ENCODE measurements at places on chromosomes 6 and 20.

GRCh38 chr6:51529240-51529639 is 558.2 kb downstream of the PKHD1 start:
- DNase-seq: no peak

DNA sequence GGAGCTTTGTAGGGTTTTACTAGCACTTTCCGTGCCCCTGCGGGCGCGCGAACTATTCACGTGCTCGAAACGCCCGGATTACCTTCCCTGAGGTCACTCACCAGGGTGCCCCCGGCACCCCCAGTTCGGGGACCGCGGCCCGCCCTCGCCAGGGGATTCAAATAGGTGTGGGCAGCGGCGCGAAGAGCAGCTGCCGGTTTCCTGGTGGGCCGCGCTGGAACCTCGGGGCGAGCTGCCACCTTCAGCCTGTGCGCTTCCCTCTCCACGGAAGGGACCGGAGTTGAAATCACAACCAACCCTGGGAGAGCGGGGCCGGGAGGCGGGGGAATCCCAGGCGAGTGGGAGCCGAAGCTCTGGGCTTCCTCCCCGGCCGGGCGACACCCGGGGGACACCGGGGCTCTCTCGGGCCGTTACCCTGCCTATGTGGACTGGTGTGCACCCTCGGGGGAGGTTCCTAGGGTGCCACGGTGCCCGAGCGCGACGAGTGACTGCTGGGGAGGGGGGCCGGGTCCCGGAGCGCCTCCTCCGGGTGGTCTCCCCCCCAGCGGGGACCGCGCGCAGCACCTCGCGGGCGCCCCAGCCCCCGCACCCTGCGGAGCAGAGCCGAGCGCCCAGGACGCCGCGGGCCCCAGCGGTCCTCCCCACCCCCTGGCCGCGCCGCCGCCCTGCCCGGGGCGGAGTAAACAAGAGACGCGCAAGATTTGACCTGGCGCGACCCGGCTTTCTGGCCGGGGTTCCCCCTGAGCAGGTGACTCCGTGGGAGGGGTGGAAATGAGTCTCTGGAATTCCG is 2.1 kb upstream of the HIVEP2 start:
- peak; percentile 79 for DNase-seq

DNA sequence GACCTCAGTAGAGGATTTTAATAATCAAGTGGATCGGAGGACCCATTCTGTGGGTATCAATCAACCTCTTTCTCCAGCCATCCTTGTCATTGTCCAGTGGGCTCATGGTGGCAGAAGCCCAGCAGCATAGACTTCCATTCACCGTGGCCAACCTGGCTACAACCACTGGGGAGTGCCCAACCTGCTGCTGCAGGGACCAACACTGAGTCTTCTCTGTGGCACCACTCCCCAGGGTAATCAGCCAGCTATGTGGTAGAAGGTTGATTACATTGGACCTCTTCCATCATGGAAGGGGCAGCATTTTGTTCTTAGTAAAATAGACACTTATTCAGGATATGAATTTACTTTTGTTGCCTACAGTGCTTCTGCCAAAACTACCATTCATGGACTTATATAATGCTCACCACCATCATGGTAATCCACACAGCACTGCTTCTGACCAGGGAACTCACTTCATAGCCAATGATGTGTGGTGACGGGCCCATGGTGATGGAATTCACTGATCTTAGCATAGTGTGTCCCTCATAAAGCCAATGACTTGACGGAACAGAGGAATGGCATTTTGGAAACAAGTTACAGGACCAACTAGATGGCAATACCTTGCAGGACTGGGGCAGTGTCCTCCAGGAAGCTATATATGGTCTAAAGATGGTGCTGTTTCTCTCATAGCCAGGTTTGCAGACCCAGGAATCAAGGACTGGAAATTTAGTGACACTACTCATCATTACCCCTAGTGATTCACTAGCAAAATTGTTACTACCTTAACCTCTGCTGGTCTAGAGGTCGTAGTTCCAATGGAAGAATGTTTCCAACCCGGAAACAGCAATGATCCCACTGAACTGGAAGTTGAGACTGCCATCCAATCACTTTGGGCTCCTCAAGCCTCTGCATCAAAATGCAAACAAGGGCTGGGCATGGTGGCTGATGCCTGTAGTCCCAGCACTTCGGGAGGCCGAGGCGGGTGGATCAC is 7.6 kb downstream of the CD24 start:
- DNase-seq: no peak

DNA sequence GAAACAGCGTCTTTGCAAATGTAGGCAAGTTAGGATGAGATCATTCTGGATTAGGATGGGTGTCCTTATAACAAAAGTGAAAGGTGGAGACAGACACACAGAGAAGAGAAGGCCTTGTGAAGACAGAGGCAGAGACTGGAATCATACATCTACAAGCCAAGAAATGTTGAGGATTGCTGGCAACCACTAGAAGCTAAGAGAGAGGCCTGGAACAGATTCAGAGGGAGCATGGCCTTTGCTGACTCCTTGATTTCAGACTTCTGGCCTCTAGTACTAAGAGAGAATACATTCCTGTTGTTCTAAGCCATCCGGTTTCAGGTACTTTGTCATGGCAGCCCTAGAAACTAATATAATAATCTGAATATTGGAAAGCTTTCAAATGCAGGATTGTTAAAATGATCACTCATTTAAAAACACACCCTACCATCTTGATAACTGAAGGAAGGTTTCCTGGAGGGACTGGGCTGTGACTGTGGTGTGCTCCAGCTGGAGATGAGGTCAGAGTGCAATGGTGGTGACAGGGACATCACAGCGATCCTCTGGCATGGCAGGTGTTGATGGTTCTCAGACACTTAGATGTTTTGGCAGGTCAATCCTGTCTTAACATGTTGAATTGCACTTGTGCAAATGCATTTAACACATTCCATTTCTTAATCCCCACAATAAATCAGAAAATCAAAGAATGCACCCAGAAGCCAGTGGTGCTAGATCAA is 25.1 kb downstream of the CD83 start:
- no peak for DNase-seq

GRCh38 chr6:165929607-165930006 is 238.0 kb downstream of the TBXT start:
- no peak for DNase-seq

DNA sequence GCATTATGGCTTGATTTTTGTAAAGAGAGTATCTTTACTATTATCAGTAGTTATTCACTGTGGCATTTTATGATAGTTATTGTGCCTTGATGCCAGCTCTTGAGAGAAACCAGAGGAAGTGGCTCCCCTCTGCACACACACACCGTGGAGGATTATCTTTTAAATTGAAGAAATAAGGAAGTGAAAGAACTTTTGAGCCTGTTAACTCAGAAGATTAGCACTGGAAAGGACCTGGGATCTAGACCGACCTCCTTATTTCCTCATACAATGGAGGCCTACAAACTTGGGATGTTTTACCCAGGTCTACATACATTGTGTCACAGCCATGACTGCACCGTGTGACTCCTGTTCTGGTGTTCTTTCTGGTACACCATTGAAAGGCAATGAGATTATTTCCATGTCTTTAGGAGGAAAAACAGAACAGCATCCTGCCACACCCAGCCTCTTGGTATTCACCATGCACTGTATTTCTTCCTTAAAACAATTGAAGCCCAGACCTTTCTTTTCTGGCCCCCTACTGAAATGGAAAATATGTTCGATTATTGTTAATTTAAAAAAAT is 40.6 kb downstream of the HECA start:
- no peak for DNase-seq

DNA sequence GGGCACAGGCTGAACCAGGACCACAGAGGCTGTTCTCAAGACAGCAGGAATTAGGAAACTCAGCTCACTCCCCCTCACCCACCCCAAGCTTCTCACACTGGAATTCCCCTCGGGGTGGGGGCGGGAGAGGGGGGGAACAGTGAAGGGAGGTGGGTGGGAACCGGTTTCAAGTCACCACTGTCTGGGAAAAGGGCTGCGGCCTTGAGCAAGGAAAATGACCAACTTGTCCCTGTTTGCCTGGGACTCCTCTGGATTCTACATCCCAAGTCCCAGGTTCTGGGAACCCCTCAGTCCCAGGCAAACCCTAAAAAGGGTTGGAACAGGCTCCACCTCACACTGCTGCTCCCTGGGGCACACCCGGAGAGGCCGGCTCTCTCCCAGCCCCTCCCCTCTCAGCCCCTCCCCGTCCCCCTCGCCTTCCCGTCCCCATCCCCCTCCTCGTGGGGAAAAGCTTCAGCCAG is 230.7 kb downstream of the TFAP2C start:
- no peak for DNase-seq

GRCh38 chr6:135647521-135647920 is 150.0 kb upstream of the AHI1 start:
- no peak for DNase-seq

Measured in activated T-helper 1 cell treated with anti-CD3 and anti-CD28 coated beads, Interleukin-2, amount 50 U/mL, for 16 hours (primary cell).